Stromal cell of bone marrow (primary cell): ENCODE measurements at places on chromosomes 7 and 10.

- DNase-seq: peak; percentile 51
Measured at GRCh38 chr7:20598459-20599309, 16.8 kb upstream of the ABCB5 start.

DNA sequence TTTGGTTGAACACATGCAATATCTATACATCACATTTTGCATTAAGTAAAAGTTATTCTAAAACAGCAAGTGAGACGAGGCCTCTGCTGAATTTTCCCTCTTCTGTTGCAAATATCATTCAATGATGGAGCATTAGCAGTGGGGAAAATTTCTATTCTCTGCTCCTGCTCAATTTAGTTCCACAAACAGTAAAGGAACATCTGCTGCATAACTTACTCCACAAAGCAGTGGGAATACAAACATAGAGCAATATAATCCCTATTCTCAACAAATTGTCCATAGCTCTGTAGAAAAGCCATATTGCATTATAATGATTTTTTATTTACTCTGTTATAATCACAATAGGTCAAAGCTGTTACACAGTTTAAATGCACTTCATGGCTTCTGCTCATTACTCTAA is 5.9 kb downstream of the AGR3 start:
- DNase-seq: no peak

GRCh38 chr10:106504536-106504935 is 660.0 kb downstream of the SORCS1 start:
- DNase-seq: no peak

GRCh38 chr10:48608279-48608681 is 3.4 kb upstream of the ARHGAP22 start:
- no peak for DNase-seq

DNA sequence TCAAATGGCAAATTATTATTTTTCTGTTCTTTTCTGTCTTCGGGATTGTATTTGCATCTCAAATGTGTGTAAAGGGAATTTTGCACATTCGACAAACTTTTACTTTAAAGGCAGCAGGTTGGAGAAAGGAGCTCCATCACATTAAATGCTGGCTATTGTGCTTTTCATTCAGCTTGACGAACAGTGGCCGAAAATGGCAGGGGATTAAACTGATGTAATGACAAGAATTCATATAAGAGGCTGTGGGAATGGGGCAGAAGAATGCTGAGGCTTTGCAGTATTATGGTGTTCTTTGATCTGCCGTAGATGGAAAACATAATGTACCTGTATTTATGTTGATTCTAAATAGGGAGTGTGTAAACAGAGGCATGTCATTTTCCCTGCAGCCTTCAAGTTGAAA is 376.0 kb downstream of the LRMDA start:
- DNase-seq: no peak

DNA sequence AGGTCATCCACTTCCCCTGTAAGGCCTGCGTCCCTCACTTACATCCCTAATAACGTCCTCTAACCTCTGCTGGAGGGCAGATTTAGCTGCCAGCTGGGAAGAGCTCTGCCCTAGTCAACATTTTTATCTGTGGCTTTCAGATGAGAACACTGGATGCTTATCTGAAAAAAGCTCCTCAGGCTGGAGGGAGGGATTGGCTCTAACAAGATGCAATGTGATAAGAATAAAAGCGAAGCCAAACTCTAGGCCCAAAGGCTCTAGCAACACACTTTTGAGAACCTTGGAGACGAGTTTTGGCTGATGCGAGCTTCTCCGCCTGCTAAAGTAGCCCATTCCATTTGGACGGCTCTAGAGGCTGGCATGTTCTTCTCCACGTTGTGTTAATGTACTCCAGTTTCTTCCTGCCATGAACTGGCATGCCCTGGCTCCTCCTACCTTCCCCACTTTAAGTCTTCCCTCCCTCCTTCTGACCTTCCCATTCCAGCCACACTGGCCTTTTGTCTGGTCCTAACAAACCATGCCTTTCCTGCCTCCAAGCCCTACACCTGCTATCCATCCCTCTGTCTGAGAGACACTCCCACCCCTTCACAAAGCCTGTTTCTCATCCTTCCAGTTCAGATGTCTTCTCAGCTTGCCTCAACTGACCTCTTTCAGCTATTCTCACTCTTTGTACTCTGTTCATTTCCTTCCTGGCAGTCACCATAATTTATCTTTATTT is 62.5 kb upstream of the ATRNL1 start:
- no peak for DNase-seq

- no peak for DNase-seq
Measured at GRCh38 chr10:50614444-50615137, 9.2 kb downstream of the SGMS1 start.

DNA sequence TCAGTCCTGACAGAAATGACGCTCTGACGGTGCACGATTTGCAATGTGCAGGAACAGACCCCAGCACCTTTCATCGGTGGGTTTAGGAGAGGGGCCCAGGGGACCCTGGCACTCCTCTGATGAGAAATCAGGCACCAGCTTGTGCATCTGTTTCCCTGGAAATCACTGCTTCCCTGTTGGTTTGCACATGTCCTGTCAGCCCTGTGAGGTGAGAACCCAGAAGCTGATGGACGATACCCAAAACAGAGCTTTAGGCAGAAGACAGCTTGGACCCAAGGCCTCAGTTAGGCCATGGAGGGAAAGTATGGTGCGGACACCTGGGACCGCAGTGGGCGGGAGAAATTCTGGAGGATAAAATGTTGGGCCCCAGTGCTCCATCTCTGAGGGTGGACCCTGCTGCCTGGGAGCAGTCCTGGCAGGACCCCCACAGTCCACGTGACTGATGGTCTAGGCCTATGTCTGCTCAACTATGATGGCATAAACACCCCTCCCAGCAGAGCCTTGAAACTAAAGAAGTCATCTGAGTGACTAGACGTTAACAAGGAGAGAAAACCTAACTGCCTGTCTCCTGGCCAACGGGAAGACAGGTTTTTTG is 242.8 kb downstream of the PTPRN2 start:
- no peak for DNase-seq

- DNase-seq: no peak
Measured at GRCh38 chr10:88111294-88111693, 247.9 kb downstream of the PTEN start.

GRCh38 chr7:29065181-29065857 is 81.0 kb downstream of the CPVL start:
- no peak for DNase-seq

DNA sequence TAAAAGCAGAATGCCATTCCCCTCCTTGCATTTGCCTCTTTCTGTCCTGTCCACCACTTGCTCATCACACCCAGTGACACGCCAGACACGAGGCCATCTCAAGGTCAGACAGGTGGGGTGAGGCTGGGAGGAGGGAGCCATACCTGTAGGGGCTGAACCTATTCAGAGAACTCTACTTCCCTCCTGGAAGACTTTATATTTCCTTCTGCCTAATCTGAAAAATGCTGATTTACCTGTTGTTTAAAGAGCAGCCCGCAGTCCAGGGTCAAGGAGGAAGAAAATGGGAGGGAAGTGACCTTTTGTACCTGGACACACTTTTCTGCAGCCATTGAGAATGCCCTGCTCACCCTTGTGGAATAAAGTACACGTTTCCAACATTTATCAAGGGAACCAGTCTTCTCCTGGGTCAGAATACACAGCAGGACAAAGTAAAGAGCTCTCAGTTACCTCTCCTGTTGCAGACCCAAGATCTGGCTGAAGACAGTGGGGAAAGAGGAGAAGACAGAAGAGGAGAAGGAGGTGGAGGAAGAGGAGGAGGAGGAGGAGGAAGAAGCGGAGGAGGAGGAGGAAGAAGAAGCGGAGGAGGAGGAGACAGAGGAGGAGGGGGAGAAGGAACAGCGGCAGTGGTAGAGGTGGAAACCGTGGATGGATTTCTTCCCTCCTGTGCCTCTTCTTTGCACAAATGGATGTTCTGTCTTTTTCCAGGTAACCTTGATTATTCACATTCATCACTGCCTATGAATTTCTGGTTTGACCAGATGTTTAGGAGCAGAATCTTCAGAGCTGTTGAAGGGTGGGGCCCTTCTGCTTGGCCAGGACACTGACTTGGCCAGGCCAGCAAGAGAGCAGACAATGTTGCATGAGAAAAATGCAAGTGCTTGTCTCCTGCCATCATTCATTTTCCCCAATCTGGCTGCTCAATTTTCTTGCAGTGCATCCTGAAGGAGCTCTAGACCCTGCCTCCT is 1.2 kb upstream of the BLNK start:
- no peak for DNase-seq

- DNase-seq: no peak
Measured at GRCh38 chr10:36669615-36670352, 455.6 kb upstream of the ANKRD30A start.

- no peak for DNase-seq
Measured at GRCh38 chr10:86233131-86233530, 133.5 kb downstream of the GRID1 start.

- no peak for DNase-seq
Measured at GRCh38 chr10:26430641-26431163, 7.4 kb upstream of the APBB1IP start.

GRCh38 chr7:81645435-81645834 is 124.4 kb downstream of the HGF start:
- no peak for DNase-seq

- DNase-seq: peak; percentile 2
Measured at GRCh38 chr7:21497072-21497471, 45.8 kb upstream of the DNAH11 start.

- peak; percentile 50 for DNase-seq
Measured at GRCh38 chr7:100691676-100692577, 2.1 kb downstream of the GIGYF1 start.

GRCh38 chr7:101555269-101555920 is 73.7 kb downstream of the MYL10 start:
- no peak for DNase-seq

DNA sequence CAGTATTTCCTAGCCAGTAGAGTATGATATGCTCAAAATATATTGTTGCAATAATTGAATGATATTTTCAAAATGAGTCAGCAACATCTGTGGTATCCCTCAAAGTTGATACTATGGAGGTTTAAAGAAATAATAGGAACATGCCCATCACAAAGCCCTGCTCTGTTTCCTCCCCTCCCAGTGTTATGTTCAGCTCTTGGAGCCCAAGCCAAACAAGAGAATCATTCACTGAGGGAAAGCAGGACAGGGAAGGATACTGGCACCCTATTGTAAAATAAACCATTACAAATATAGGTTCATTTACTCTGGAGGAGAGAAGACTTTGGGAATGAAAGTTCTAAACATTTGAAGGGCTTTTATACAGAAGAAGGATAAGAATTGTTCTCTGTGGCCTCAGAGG is 37.6 kb downstream of the SORCS3 start:
- DNase-seq: no peak

- DNase-seq: no peak
Measured at GRCh38 chr10:84018826-84019225, 120.5 kb upstream of the GHITM start.

DNA sequence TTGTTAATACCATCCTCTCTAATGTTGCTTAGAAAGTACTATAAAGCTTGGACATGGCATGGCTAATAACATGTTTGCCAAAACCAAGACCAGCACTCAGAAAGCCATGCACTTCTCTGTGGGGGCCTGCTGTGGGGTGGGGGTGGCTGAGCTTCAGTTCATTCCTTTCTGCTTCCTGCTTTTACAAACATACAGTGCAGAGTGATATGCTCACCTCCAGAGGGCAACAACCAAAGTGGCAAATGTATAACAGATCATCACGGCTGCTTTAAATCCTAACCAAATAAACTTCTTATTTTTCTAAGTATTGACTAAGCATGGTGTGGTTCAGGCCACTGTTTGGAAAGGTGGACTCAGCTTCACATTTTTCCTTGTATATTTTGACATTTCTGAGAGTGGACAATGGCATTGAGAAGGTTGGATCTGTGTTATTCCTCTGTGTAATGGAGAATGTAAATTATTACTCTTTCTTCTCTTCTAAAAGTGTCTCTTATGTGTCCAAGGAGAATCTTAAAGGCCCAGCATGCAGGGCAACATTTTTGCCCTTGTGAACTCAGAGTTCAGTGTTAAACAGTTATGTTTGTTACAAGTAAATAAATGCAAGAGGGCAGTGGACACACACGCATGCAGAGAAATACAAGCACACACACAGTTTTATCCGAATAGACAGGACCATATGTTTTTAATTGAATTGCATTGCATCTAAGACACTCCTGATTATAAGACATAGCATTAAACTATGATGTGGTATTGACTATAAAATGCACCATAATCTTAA is 186.1 kb downstream of the HERPUD2 start:
- DNase-seq: no peak

- no peak for DNase-seq
Measured at GRCh38 chr7:30971840-30972563, 8.2 kb downstream of the GHRHR start.

- DNase-seq: no peak
Measured at GRCh38 chr7:1130021-1130990, 29.7 kb downstream of the ZFAND2A start.

DNA sequence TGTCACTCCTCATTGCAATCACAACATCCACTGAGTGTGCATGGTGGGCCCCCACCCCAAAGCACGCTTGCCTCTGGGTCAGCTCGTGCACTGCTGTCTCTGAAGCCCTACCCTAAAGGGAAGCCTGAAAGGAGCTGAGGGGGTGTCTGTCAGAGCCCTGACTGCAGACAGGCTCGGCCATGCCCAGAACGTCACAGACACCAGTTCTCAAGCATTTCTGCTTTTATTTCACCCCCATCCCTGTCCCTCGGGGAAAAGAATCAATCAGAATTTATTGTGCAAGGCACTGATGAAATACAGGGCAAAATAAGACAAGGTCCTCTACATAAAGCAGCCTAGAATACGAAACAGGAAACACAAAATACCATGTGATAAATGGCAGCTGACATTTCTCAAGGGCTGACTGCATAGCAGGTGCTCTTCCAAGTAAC is 231.8 kb downstream of the WDR37 start:
- DNase-seq: no peak

GRCh38 chr10:51001587-51001986 is 72.7 kb upstream of the PRKG1 start:
- no peak for DNase-seq
